ENCODE measurements at places on chromosomes 6 and 20.

GRCh38 chr20:25297141-25297905 is 49.4 kb downstream of the PYGB start:
- DNase-seq = no peak

DNA sequence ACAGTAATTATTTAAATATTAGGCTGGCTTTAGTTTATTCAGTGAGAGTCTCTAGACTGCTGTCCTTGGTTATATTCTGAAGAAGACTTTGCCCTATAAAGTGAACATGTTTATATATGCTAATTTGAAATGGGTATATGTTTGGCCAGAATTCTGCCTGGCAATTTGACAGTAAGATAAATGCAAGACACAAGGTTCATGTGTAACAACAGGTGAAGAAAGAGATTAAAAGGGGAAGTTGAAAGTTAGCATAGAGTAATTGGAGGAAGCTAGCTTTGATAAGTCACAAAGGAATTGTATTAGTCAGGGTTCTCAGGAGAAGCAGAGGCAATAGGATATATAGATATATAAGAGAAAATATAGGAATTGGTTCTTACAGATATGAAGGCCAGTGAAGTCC is 191.4 kb downstream of the CENPW start:
- no peak for DNase-seq

GRCh38 chr6:30356536-30356935 is 11.6 kb downstream of the RPP21 start:
- no peak for DNase-seq

DNA sequence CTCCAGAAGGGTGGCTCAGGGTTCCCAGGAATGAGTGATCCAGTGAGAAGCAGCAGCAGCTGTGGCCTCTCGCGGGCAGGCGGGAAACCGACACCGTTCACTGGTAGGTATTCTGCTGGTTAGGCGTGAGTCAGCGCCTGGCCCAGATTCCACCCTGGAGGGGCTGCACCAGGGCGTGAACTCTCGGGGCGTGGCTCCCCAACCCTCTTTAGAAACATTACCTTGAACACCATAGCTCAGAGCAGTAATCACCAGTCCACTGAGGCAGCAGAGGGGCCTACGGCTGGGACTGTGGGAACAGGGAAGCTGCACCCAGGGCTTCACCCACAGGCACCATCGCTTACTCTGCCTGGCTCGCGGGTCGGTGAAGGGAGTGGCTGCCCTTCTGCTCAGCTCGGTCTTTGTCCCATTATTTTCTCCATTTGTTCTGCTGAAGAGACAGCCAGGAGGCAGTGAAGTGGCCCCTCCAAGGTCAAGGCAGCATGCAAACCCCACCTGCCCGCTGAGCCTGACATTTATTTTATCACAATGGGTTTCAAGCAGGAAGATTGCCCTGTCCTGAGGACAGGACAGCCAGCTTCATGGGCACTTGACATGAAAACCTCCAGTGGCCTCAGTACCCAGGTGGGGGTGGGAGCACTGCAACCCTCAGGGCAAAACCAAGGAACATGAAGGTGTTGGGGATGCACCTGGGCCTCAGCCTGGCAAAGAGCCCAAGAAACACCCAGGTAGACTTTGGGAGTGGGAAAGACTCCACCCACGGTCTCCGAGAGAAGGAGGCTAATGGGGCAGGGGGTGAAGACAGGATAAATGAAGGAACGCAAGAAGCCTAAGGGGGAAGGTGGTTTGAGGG is 51.0 kb upstream of the CD93 start:
- no peak for DNase-seq

DNA sequence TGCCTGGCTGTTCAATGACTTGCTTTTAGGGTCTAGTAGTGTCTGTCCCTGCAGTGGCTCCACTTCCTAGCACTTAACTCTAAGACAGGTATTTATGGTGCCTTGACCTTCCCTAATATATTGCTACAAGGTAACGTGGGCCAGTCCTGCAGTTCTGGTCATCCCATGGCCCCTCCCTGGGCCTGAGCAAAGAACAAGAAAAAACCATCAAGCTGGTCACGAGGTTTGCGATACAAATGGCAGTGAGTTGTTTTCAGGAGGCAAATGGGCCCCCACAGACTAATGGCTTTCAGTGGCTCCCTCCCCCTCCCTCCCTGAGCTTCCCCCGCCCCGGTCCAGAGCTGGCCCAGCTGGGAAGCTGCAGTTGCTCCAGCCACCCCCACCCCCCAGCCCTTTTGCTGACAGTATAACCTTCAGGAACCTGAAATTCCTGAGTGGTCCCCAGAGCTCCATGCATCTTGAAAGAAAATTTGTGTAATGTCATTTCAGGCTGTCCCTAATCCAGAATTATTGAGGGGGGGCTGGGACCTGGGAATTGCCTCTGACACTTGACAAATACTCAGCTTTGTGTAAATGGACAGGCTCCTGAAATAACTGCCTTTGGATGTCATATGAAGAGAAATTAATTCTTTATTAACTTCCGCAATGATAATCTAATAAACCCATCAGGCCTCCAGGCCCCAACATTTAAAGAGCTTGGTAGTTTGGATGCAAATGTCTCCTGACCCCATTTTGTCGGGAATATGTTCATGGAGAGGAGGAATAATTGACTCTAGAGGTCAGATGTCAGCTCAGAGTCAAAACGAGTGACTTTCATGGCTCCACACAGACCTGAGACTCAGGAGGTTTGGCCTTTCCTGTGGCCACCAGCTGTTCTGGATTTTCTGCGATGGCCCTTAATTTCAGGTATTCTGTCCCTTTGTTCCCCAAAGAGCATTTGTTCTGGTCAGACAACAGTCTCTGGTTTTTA is 153.2 kb upstream of the TOP1 start:
- no peak for DNase-seq

DNA sequence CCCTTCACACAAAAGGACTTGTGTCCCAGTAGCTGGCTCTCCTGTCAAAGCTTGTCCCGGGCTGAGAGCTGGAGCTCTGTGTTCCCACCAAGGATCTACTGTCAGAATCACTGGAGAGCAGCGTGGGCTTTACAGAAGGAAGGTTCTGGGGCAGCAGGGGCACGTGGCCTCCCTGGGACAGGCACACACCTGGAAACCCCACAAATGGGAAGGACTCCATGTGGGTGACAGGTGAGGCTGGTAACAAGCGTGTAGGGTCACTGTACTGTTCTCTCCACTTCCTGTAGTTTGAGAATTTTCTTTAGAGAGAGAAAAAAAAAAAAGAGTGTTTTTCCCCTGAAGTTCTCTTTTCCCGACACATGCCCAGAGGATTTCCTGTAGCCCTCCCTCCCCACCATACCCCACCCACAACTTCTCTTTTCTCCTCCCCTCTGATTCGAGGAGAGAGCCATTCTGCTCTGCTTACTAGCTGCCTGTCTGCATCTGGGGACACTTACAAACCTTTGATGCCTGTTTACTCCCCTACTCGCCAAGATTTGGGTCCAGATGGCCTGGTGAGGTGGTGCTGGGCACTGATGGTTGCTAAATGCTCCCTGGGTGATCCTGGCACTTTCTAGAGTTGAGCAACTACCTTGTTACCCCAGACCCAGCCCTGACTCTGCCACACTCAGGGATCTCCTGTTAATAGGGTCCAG is 84.1 kb upstream of the SIRPA start:
- no peak for DNase-seq

DNA sequence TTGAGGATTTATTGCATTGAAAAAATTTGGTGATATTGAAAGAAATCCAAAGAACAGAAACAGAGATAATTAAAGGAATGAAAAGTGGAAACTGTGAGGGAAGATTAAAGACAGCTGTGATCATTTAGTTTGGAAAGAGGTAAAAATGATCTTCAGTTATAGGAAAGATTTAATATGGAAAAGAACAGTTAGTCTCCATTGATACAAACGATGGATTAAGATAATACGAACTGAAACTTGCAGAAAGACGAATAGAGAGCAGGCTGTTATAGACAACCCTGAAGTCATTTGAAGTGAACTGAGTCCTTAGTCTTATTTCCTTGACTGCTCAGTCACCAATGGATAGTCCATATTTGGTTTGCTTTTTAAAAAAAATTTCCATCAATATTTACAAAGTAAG is 360.0 kb downstream of the NKAIN2 start:
- DNase-seq = no peak

- DNase-seq = no peak
These were observed 110.3 kb downstream of the CARMIL1 start for GRCh38 chr6:25389471-25389870.
